ENCODE measurements at places on chromosomes 1 and 21. TPM values are rescaled to one million over a fixed set of nuclear protein-coding genes. Genes with fewer than 3 reads are reported as not detected.

GRCh38 chr1:238242181-238242580 is 351.5 kb upstream of the ZP4 start:
- DNase-seq = no peak

- no peak for DNase-seq
Observed at GRCh38 chr1:230987448-230987847, 8.6 kb downstream of the ARV1 start.

Gene PPIE
- total RNA-seq = 64.1 TPM

DNA sequence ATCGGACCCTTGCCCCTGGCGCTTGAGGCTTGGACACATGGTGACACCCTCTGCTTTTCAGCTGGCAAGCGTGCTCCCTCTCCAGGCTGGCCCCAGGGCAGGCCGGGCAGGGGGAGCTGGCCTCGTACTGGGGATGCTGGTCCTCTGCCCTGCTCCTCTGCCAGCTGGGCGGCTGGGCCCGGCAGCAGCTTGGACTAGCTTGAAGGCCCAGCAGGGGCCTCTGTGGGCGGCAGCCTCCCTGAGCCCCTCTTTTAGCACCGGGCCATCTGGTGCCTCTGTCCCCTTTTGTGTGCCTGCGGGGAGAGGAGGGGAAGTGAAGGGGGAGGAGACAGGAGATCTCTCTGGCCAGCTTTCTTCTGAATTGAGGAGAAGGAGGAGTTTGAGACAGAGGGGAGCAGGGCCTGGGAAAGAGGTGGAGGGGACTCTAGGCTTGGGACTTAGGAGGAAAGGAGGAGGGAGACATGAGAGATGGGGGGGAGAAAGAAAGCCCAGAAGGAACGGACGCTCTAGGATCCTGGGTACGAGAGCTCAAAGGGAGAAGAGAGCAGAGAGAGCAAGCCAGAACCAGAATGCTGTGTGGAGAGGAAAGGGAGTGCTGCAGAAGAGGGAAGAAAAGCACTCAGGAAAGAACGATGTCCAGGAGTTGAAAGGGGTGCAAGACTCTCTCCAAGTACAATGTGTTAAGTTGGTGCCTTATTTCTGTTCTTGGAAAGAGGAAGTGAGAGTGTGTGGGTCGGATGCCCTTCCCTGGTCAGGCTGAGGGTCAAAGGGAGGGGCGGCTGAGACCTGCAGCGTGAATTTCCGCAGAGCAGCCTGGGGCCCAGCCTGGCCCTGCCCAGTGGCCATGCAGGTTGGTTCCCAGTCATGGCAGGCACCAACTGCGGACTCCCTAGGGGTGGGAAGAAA is 40.3 kb downstream of the IER5 start:
- DNase-seq = no peak

Gene HSF2BP
- total RNA-seq = 0.73 TPM

Gene OR2G6
- total RNA-seq = not detected

DNA sequence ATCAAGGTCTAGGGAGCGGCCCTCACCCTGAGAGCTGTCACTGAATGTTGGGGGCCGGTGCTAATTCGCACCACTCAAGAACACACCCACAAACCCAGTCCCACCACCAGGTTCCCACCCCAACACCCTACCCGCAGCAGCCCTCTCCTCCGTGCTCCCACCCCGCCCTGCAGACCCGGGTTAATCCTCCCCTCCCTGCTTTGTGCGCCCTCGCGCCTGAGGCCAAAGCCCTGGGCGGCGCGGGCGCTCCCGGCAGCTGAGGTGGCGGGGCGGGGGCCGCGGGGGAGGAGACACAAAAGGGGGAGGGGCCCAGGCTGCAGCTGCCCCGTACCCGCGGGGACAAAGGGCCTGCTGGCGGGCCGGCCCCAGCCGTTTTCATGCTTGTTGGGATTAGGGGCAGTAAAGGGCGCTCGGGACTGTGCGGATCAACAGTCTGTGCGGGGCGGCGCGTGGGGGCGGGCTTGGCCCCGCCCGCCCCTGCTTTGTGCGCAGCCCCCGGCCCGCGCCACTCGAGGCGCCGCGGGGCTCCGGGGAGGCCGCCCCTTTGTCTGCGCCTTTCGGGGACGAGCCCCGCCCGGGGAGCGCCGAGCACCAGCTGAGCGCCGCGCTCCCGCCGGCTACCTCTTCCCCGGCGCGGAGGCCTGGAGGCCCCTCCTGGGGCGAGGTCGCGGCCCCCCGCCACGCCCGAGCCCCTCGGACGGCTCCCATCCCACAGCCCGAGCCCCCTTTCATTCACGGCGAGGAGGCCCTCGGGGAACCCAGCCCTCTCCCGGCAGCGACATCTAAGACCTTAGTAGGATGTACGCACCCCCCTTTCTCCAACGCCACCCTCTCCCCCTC is 10.9 kb downstream of the C1orf216 start:
- peak; percentile 41 for DNase-seq

Gene PTAFR
- 0.15 TPM for total RNA-seq

- no peak for DNase-seq
Observed at GRCh38 chr1:179754041-179754624, 11.0 kb downstream of the FAM163A start.

DNA sequence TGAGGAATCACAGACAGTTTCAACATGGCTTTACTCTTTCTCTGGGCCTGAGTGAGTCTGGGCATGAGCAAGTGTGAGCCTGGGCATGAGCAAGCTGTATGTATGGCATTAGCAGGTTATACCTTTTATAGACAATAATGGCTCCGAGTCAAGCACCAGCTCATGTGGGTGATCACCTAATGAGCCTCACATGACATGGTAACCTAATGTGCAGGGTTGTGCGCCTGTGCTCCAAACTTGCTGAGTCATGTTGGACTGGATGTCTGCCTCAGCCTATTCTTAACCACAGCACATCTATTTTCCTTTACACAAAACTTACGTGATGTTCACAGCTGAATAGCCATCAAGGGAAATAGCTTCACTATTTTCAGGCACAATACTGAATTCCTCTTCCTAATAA is 236.2 kb upstream of the NRIP1 start:
- DNase-seq = no peak

Gene SPRR2A
- total RNA-seq = not detected

DNA sequence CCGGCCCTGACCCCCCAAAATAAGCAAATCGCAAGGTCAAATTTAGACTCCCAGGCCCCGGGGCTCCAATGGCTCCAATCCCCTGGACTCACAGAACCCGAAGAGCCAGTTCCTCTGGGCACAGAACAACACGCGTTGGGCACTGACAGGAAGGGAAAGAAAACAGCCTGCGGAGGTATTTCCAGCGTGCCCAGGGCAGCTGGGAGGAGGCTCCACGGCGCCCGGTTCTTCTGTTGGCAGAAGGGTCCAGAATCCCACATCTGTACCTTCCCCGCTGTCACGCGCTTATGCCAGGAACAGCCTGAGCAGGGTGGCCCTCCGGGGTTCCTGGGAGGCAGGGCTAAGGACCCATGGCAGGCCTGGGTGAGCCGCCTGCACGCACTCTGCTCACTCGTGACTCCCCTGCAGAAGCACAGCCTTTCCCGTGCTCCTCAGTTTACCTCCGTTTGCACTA is 85.5 kb downstream of the RIPK4 start:
- no peak for DNase-seq

DNA sequence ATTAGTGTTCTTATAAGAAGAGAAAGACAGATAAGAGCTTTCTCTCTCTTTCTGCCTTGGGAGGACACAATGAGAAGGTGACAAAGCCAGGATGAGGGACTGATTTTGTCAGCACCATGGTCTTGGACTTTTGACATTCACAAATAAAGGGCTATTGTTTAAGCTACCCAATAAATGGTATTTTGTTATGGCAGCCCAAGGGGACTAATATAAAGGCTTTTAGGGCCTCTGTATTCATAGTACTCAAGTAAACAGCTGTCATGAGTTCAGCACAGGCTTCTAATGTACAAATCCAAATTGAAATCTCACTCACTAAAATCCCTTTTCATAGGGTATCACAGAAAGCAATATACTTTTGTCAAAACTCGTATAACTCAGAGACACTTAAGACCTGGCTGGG is 242.7 kb downstream of the FAF1 start:
- no peak for DNase-seq

GRCh38 chr21:38467374-38467773 is 30.9 kb downstream of the ERG start:
- no peak for DNase-seq

Gene TCHH
- not detected for total RNA-seq
